ENCODE measurements at places on chromosomes 7 and 10.

DNA sequence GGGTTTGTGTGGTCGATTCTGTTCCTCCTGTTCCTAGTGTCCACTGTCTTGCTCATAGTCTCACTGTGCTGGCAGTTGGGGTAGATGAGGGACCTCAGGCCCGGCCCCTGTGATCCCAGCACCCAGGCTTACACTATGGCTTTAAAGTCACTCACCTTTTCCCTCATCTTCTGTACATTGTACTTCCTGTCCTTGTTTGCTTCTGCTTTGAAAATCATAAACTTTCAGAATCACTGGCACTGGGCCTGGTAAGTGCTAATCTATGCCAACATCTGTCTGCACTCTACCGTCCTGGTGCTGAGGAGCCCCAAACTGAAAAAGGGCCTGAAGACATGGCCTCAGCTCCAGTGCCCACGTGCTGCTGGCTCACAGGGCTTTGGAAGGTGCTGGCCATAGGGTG lies 5.7 kb upstream of the TAS2R60 start:
- DNase-seq: no peak

DNA sequence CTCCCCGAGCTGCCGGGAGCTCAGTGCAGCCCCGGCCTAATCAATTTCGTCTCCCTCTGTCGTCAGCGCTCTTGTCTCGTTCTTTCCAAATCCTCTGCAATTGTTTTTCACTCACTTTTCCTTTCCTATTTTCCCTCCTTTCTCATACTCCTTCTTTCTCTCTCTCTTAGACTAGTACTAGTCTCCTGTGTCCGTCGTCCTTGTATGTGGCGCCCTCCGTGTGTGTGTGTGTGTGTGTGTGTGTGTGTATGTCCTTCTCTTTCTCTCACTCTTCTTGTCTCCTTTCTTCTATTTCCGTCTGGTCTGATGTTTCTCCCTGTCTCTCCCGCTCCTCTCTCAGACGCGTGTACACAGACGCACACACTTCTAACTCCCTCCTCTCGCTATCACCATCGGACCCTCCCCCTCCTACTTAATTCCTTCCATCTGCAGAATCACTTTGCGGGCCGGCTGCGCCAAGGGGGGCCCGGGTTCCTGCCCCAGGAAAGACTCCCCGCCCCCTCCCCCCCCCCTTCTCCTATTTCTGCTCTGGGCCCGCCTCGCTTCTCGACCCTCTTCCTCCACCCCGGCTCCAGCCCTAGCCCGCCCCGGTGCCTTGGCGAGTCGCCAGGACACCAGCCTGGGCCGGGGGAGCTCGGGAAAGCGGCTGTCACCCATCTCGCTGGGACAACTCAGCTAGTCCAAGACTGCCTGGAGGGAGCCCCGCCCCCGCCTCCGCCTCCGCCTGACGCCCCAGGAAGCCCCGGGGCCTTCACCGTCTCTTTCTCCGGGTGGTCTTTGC lies 743 bp upstream of the ZCCHC24 start:
- peak; percentile 63 for DNase-seq

- DNase-seq: no peak
Measured at GRCh38 chr10:131675104-131675503, 225.7 kb upstream of the PPP2R2D start.

- no peak for DNase-seq
Measured at GRCh38 chr10:26706936-26707335, 9.4 kb downstream of the PDSS1 start.

- DNase-seq: no peak
Measured at GRCh38 chr7:37709631-37710509, 26.3 kb downstream of the GPR141 start.

All from GM23338 (cell line).